Right renal pelvis (tissue), 4 donors: ENCODE measurements at places on chromosomes 2 and 18. TPM values are rescaled to one million over a fixed set of nuclear protein-coding genes. Genes with fewer than 3 reads are reported as not detected.

- no peak for DNase-seq
These were observed 5.0 kb downstream of the FBLN7 start for GRCh38 chr2:112143150-112143549.

ARHGEF4 gene
- polyA plus RNA-seq = 8.0 TPM

GRCh38 chr2:205171261-205171940 is 510.9 kb upstream of the NRP2 start:
- DNase-seq = no peak

SESTD1 gene
- polyA plus RNA-seq = 65.4 TPM

FOXD4L1 gene
- 0.15 TPM for polyA plus RNA-seq
